ENCODE measurements at places on chromosomes 13 and 19. TPM values are rescaled to one million over a fixed set of nuclear protein-coding genes. Genes with fewer than 3 reads are reported as not detected.

Gene CGB3
- total RNA-seq = not detected

Gene UBE2L5
- total RNA-seq = not detected

Gene VSIG10L
- total RNA-seq = 2.0 TPM

Gene SLC10A2
- not detected for total RNA-seq

Gene SIGLEC5
- not detected for total RNA-seq

Gene SRRM5
- 0.17 TPM for total RNA-seq

Gene GRIN2D
- total RNA-seq = 5.0 TPM

Gene NLRP9
- total RNA-seq = not detected

Gene TEX101
- total RNA-seq = not detected

Gene TEKTIP1
- not detected for total RNA-seq

Gene KLK15
- total RNA-seq = not detected

All from pericardium fibroblast (primary cell).